Stimulated activated CD8-positive, alpha-beta memory T cell treated with anti-CD3 and anti-CD28 coated beads, Interleukin-15, amount 100 ng/mL, for 24 hours (primary cell): ENCODE measurements at places on chromosomes 12 and 14.

DNA sequence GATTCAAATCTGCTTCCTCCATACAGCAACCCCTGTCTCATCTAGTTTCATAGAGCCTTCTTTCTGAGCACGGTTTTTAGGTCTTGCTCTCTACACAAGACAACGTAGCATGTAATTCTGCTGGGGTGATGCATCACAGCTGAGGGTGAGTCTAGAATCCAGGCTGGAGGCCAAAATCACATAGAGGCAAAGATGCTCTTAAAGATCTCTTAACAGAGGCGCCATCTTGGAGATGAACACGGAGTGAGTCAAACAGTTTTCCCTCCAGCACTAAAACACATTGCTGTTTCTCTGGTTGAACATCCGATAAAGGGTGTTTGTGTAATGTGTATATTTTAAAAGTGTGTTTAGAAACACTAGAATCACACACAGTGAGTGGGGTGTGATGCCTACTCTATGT lies 78.9 kb downstream of the NOS1 start:
- no peak for DNase-seq

DNA sequence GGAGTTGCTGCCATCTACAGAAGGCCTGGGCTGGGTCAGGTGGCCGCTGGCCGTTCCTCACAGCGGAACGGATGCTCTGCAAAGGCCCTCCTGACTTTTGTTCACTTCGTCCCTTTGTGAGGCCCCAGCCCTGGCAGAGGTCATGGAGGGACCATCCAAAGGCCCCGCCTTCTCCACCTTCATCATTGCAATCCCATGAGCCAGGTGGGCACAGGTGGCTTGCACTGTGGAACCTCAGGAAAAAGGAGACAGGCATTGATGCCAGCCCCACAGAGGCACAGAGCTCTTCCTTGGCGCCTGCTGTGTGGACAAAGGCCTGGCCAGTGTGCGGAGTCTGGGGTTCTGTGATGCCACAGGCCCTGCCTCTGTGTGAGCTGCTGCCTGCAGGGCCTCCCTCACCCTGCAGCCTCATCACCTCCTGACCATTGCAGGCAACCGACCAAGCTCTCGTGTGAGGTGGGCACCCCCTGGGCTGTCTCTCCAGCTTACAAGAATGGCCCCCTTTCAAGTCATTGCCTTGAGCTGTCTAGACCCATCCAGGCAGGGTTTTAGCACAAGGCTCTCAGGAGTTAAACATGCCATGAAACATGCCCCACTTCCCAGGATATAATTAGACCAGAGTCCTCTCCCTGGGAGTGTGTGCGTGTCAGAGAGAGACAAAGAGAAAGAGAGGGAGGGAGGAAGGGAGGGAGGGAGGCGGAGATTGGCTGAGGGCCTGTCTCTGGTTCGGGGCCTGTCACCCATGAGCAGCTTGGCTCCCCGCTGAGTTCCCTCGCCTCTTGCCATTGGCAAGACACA lies 19.3 kb downstream of the NFKBIA start:
- DNase-seq: no peak

DNA sequence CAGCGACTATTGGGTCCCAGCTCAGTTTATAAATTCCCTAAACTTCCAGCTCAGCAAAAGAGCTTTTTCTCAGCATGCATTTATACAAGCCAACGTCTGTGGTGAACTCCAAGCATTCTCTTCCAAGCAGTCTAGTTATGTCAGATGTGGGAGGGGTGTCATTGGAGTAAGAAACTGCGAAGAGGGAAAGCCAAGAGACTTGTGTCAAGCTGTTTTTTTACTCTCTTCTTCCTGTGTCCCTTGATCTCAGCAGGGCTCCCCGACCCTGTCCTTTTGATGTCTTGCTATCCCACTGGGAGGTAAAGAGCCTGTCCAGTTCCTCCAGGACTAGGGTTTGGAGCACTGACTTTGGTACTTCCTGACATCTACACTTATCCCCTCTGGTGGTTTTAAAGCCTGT lies 69.0 kb downstream of the PPM1H start:
- DNase-seq: no peak

DNA sequence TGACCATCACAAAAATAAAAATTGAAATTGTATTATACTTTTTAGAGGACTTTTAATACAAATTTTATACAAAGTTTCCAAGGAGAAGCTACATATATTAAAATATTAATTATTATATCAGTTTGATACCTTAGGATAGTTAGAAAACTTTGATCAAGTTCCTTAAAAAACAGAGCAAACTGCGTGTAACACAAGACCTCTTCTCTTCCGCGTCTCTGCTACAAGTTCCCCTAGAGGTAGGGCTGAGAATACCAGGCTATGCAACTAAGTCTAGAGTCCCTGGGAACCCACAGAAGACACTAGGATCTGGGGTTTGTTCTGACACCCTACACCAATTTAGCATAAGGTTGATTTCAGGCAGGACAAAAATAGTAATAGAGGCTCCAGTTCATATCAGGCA lies 319.0 kb downstream of the FOXG1 start:
- no peak for DNase-seq

GRCh38 chr12:12099102-12099501 lies 28.4 kb downstream of the BCL2L14 start:
- DNase-seq: no peak
